Bronchial smooth muscle cell (primary cell): ENCODE measurements at places on chromosomes 5 and 9. TPM values are rescaled to one million over a fixed set of nuclear protein-coding genes. Genes with fewer than 3 reads are reported as not detected.

LRRC19 gene
- total RNA-seq = not detected in 2 replicates

TEX48 gene
- total RNA-seq = not detected in 2 replicates

AMBP gene
- 0.16 and 0.86 TPM in 2 replicates for total RNA-seq

PCDHB15 gene
- total RNA-seq = 0.32 and 0.60 TPM in 2 replicates

PCDHB16 gene
- total RNA-seq = 0.16 and 2.1 TPM in 2 replicates

C7 gene
- total RNA-seq = 0.26 and 0.79 TPM in 2 replicates

KCNV2 gene
- not detected in 2 replicates for total RNA-seq

PCDHA9 gene
- total RNA-seq = 0.09 and 0.16 TPM in 2 replicates

NEUROG1 gene
- total RNA-seq = not detected in 2 replicates

FKBP15 gene
- total RNA-seq = 12.6 and 13.7 TPM in 2 replicates

RANBP17 gene
- total RNA-seq = 7.2 and 12.9 TPM in 2 replicates

SPOCK1 gene
- total RNA-seq = 53.9 and 76.2 TPM in 2 replicates

CIZ1 gene
- total RNA-seq = 22.5 and 36.4 TPM in 2 replicates

LCN12 gene
- total RNA-seq = not detected in 2 replicates

CLIC3 gene
- 6.8 and 8.2 TPM in 2 replicates for total RNA-seq
